Progenitor cell of endocrine pancreas (in vitro differentiated cells): ENCODE measurements at places on chromosomes 1 and 21. TPM values are rescaled to one million over a fixed set of nuclear protein-coding genes. Genes with fewer than 3 reads are reported as not detected.

RGS1 gene
- 0.26 and 0.42 TPM in 2 replicates for total RNA-seq

ENAH gene
- total RNA-seq = 213 and 217 TPM in 2 replicates

MFN2 gene
- total RNA-seq = 50.6 and 55.8 TPM in 2 replicates

S100A7 gene
- not detected in 2 replicates for total RNA-seq

NBPF4 gene
- not detected in 2 replicates for total RNA-seq

LCE3A gene
- not detected in 2 replicates for total RNA-seq

IVL gene
- total RNA-seq = not detected in 2 replicates
